Muscle of leg (tissue), 16 donors: ENCODE measurements at places on chromosomes 6 and 20. TPM values are rescaled to one million over a fixed set of nuclear protein-coding genes. Genes with fewer than 3 reads are reported as not detected.

DNA sequence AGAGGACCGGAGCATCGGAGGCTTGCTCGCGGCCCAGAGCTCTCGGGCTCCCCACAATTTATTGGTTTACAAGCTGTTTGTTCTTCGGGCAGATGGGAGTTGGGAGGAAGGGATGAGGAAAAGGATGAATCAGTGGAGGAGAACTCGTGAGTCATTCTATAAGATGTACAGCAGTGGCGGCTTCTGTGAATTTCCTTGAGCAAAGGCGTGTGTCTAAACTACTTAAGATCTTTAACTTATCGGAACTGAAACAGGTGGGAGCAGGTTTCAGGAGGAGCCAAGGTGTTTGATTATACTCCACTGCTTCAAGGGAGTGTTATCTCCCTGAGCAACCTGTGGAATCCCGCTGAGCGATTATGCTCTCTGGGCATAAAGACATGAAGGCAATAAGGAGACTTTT lies 50.5 kb upstream of the IBTK start:
- no peak for DNase-seq

DNA sequence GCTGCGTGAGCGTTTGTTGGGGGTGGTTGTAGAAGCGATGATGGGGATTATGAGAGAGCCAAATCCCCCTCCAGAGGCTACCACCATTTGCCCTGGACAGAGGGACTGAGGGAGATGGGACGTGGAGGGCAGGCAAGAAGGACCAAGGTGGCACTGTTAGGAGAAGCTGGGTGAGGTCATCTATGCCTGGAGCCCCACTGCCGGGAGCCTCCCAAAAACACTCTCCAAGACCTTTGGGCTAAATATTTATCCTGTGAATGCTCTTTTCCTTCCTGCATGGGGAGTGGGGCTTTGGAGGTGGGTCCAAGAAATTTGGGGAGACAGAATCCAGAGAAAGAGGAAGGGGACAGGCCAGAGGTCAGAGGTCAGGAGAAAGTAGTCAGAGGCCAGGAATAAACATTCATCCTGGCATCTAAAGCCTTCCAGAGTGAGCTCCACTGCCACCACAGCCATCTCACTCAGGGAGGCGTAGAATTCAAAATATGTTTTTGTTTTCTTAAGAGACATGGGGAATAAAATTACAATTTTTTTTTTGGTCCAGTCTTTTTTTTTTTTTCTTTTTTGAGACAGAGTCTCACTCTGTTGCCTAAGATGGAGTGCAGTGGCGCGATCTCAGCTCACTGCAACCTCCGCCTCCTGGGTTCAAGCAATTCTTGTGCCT lies 17.8 kb upstream of the PTGIS start:
- no peak for DNase-seq

DNA sequence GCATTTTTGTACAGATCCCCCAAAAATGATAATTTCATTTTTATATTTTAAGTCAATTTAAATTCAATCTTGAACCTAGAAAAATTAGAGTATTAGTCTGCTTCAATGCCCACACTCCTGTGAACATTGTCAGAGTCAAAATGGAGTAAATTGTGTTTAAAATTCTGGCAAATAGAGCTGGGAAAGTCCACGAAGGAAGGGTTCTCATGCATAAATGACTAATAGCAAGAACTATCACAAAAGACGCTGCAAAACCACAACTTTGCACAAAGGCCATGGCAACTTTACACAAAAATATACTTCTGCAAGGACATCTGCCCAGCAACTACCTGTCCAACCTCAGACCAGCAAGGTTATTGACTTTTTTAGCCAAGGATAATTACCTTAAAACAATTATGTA lies 203.2 kb upstream of the SMLR1 start:
- no peak for DNase-seq

GRCh38 chr20:64146301-64146935 lies 17.8 kb upstream of the MYT1 start:
- DNase-seq = no peak

- no peak for DNase-seq
These were observed 374.8 kb upstream of the EPHA7 start for GRCh38 chr6:93794166-93794565.

DNA sequence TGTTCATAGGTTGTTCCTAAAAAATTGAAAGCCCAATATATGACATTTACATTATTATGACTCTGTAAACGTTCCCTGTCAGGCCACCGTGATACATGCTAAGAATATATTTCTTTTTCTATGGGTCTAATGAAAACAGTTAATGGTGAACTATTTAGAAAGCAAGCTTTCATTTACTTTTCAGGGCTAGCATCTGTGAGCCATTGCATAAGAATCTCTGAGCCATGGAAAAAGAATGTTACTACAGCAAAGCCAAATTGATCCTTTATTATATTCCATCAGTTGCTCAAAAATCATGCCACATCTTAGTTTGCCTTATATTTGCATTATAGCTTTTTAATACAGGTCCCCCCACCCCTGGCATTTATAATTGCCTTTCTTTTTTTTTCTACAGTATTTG lies 275.5 kb downstream of the ZFAND3 start:
- DNase-seq = no peak

GRCh38 chr20:46573788-46574584 lies 23.5 kb upstream of the OCSTAMP start:
- no peak for DNase-seq

DNA sequence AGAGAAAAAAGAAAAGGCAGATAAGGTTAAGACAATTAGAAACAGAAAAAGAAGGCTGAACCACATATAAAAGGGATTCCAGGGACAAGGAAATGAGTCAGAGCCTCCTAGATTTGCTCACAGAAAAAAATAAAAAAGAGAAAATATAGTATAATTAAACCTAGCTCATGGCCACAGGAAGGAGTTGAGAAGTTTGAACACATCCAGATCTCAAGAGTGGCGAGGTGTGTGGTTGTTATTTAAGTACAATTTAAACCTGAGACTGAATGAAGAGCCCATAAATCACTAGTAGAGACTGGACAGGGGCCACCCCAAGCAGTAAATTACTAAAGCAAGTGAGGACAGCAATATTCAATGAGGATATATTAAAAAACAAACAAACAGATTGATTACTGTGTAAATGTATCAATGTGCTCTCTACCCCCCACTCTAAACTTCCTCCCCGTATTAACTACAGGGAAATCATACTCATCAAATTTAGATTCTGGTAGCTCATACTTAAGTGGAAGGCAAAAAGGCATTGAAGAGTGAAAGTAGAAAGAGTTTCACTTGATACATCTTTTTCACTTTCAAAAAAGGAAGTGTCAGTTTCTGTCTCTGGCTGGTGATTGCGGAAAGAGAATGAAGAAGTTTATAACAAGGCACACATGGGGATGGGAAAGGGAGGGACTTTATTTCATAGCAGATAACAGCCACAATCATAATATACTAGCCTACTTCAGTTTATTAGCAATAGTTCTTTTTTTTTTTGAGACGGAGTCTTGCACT lies 49.3 kb upstream of the SCAF8 start:
- DNase-seq = peak; percentile 38

DNA sequence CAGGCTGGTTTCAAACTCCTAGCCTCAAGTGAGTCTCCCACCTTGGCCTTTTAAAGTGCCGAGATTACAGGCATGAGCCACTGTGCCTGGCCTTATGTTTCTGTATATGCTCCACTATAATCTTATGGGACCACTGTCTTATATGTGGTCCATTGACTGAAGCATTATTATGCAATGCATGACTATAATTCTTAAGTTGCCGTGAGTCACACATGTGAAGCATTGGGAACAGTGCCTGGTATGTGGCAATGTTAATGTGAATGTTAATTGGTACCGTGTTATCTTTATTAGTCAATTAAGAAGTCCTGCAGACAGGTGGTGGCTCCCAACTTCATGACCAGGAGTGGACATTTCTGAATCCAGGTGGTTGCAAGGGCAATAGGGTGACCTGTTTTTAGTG lies 14.7 kb upstream of the ASXL1 start:
- DNase-seq = no peak

- DNase-seq = no peak
These were observed 45.1 kb downstream of the SPATA2 start for GRCh38 chr20:49870261-49870660.

- peak; percentile 65 for DNase-seq
These were observed 56.6 kb upstream of the RREB1 start for GRCh38 chr6:7050872-7051779.

GRCh38 chr6:112253841-112254816 lies at the start of gene LAMA4:
TSS of gene LAMA4 (minus strand) at chr6:112254567. CDS start at chr6:112254150, 417 bp downstream.
- DNase-seq = peak; percentile 94

DNA sequence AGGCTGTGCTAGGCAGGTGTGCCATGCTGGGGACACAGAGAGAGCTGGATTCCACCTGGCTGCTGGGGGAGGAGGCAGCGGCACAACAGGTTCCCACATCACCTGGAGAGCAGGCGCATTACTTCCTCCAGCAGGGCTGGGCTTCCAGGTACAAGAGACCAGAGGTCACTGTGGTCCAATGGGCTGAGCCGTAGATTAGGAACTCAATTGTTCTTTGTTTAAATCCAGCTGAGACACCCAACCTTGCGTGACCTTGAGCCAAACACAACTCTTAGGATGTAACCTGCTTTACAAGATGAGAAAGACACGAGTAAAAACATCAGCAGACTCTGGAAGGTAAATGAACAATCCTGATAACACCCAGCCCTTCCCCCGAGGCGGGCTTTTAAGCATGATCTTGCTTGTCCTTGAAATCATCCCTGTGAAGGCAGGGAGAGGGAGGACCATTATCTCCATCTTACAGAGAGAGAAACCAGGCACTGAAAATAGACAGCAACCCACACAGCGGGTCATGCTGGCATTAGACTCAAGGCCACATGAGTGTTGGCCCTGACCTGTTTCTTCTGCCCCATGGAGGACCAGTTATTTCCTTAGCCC lies 216.5 kb upstream of the RREB1 start:
- DNase-seq = no peak

DNA sequence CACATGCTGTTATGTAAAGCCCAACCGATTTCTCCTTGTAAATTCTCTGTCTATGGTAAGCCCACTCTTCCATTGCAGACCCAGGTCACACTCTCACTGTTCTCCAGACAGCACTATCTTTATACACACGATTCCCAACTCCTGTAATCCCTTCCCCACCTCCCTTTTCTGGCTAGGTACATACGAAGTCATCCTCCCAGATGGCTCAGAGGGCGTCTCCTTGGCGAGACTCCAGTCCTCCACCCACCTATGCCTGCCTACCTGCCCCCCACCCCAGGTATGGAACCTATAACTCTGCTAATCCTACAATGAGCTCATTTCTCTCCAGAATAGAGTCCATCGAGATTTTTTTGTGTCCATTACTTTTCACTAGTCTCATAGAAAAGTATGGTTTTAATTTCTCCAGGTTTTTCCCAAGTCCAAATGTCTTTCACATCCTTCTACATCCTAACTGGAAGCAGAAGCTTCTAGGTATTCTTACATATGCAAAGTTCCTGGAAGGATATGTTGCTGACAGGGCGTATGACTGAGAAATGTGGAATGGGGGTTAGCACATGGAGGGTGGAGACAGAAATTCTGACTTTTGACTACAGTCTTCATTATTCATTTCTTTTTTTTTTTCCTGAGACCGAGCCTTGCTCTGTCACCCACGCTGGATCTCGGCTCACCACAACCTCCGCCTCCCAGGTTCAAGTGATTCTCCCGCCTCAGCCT lies 22.8 kb downstream of the SCML4 start:
- no peak for DNase-seq

GRCh38 chr6:148698671-148699180 lies 48.1 kb upstream of the UST start:
- DNase-seq = no peak

- DNase-seq = peak; percentile 89
These were observed 3.2 kb upstream of the IFNGR1 start for GRCh38 chr6:137222381-137222780.

DNA sequence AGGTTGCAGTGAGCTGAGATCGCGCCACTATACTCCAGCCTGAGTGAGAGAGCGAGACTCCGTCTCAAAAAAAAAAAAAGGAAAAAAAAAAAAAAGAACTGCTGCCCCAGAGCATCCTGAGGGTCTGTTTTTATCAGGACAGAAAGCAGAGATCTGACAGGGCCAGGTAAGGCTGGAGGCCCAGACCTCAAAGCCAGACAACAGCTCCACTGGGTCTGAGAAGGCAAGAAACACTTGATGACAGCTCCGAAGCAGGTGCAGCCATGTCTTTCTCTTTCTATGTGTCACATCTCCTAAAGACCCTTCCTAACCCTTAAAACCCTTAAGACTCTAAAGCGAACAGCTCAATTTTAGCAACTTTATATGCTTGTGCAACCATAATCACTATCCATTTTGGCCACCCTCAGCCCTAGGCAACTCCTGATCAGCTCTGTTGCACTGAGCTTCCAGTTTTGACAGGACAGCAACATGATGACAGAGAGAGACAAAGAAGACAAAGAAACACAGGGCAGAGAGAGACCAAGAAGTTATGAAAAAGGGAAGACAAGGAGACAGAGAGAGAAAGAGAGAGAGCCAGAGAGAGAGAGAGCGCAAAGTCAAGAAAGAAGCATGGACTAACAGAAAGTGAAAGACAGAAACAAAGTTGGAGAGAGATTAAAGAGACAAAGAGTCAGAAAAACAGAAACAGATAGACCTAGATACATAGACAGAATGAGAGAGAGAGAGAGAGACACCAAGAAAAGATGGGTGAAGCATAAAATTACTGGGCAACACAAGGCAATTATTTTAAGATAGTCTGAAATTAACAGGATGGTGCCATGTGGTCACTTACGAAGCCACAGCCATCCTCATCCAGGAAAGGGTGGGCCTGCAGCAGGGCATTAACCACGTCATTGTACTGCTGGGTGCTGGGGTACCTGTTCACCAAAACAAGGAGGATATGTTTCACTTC lies 39.2 kb downstream of the SAMD3 start:
- no peak for DNase-seq

DNA sequence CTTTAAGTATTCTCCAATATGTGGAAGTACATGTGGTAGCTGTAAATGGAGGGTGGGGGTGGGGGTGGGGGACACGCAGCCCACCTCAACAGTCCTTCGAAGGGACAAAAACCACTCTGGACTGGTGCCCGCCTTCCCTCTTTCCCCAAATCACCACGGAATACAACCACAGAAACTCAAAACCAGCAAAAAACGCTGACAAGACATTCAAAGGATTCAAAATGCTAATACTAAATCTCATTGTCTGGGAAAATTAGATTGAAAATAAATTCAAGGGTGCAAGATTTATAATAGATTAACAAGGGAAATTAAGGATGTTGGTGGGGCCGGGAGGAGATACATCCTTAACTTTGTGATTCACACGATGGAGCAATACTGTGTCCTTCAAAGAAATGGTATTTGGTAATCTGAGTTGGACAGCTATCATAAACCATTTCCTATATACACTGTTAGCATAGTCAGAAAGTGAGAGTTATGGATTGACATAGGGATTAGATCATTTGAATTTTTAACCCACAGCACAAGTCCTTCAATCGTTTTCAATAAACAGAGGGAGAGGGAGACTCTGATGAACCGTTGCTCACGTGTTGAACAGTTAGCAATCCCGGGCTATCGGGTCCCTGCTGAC lies 766 bp upstream of the TBC1D22B start:
- DNase-seq = no peak

GRCh38 chr20:3313683-3314065 lies 74.7 kb upstream of the SLC4A11 start:
- DNase-seq = no peak

- DNase-seq = no peak
These were observed 18.9 kb downstream of the MAN1A1 start for GRCh38 chr6:119330520-119331113.

Gene CCN2
- polyA plus RNA-seq = 48.9 TPM

Gene ARFGEF3
- polyA plus RNA-seq = 1.6 TPM

Gene SFT2D1
- polyA plus RNA-seq = 36.9 TPM

Gene SEMG1
- polyA plus RNA-seq = not detected

Gene CD93
- polyA plus RNA-seq = 58.0 TPM

Gene ZNF391
- polyA plus RNA-seq = 6.0 TPM

Gene TFB1M
- polyA plus RNA-seq = 12.3 TPM

Gene EBF4
- polyA plus RNA-seq = 6.2 TPM
